ENCODE measurements at places on chromosomes 16 and 17.

- no peak for DNase-seq
Observed at GRCh38 chr16:17072104-17072503, 398.7 kb downstream of the XYLT1 start.

DNA sequence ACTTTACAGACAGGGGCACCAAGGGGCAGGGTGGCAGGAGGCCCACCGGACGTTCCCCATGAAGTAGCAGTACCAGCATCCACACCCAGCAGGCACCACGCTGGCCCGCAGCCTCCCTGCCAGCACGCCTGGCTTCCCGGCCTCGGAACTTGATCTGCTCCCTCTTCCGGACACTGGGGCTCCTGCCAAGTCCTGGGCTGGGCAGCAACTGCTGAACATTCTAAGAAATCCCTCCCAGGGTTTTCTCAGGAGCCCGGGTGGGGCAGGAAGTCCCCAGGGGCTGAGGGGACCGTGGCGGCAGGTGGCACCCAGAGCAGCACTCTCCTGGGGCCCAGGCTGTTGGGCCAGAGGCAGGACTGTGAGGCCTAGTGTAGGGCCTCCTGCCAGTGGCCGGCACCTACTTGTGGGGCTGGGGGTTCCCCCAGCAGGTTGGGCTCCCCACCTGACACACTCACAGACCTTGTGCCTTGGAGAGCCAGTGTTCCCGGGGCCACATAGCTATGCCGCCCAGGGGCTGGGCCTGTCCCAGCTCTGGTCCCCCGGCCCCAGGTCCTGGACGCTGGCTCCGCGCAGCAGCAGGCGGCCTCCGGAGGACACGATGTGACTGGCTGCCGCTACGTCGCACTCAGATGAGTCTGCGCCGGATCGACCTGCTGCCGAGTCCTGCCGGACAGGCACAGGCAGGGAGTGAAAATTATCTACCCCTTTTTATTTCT is 86.2 kb upstream of the CBX4 start:
- peak; percentile 77 for DNase-seq

DNA sequence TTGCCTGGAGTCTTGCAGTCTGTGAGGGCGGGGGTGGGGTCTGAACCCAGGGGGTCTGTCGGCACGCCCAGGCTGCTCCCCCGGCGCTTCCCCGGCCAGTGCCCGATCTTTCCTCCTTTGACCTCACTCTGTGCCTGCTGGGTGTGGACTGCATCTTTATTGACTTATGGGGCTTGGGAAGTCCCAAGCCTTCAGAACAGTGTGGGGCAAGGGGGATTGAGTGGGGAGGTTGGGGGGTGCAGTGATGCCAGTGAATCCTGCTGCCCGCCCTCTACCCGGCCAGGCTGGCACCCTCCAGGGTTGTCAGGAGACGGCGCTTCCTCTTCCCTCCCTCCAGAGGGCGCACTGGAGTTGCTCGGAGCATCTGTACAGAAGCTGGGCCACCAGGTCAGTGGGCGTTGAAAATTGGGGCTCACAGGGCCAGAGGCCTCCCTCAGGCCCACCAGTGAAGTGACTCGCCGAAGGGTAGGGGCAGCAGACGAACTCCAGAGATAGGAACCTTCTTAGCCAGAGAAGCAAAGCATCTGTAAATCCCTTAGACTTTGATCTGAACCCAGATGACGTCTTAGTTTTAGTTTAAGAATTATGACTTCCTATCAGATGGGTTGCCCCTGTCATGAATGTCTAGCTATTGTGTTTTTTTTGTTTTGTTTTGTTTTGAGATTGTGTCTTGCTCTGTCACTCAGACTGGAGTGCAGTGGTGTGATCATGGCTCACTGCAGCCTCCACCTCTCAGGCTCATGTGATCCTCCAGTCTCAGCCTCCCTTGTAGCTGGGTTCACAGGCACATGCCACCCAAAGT is 184.8 kb upstream of the CIBAR2 start:
- DNase-seq = no peak

GRCh38 chr17:82384730-82385481 is 13.3 kb downstream of the UTS2R start:
- peak; percentile 64 for DNase-seq

DNA sequence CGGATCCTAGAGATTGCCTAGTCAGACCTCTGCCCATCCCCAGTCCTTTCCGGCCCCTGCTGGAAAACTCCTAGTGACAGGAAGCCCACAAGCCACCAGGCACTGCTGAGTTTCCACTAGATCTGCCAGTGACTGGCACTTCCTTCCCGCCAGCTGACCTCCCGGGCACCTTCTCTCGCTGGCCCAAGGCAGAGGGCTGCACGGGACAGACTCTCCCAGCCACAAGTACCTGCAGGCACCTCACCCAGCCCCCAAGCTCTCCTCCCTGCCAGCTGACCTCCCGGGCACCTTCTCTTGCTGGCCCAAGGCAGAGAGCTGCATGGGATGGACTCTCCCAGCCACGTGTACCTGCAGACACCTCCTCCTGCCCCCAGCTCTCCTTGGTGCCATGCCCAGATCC is 66.3 kb upstream of the DOC2B start:
- no peak for DNase-seq

DNA sequence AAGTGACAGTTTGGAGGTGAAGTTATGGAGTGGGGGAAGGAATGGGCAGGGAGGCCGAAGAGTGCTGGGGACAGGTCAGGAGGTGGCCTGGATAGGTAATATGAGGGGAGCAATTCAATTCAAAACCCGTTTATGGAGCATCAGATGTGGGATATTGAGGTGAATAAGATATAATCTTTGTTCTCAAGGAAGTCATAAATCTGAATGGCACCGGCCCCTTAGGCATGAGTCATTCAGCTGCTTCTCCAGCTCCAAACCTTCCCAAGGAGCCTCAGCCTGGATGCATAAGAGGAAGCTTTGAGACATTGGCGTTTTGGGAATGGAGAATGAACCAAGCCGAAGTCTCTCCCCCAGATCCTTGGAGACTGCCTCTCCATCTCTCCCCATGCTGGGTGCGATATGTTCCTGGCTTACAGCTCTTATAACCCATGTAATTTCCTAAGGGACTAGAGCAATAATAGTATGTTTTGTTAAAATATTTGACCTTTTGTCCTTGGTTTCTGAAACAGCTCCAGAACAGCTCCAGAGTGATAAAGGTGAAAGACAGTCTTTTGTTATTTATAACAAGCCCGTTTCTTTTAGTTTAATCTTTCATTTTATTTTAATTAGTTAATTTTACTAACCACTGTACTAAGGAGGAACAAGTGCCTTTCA is 1.7 kb downstream of the TUBG2 start:
- DNase-seq = no peak

- no peak for DNase-seq
Observed at GRCh38 chr16:82807311-82807710, 180.5 kb downstream of the CDH13 start.

DNA sequence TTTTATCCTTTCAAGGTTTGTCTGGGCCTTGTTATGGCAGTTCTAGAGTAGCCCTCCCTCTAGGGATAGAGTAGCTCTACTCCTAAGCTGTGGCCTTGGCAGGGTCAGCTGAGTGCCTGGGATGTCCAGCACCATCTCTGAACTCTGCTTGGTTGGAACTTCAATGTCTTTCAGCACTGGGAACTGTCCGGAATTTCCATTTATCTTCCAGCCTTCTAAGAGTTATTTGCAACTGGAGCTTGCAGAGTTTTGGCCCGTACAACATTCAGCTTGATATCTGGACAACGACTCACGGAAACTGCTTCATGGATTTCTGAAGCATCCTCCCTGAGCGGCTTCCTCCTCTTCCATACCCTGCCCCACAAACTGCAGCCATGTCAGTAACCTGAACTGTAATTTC is 22.9 kb downstream of the MMD start:
- DNase-seq = no peak

DNA sequence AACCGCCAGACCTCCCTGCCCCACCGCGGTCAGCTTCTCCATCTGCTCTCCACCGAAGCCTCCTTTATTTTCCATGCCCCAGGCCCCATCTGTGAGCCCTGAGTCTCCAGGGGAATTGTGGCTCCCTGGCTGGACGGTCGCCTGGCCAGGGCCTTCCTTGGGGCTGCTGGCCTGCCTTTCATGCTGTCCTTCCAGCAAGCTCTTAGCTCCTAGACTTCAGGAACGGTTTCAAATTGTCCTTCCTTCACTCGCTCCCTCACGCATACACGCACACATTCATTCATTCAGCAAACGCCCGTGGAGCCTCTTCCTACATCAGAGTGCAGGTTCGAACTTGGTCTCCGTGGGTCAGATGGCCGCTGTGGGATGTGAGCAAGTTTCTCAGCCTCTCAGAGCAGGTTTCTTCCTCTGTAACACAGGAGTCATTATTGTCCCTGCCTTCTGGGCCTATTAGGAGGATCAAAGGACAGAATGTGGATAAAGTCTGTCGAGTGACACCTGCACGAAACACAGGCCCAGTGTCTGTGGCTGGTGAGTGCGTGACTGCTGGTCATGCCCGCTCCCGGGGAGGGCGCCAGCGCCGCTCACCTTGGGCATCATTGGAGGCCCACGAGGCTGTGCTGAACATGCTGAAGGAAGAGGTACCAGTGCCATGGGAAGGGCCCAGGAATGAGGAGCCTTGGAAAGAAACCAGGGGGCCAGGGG is 18.7 kb upstream of the GSE1 start:
- DNase-seq = no peak

Data from left hindlimb (tissue), 1 donor.